ENCODE measurements at places on chromosomes 1 and 21.

DNA sequence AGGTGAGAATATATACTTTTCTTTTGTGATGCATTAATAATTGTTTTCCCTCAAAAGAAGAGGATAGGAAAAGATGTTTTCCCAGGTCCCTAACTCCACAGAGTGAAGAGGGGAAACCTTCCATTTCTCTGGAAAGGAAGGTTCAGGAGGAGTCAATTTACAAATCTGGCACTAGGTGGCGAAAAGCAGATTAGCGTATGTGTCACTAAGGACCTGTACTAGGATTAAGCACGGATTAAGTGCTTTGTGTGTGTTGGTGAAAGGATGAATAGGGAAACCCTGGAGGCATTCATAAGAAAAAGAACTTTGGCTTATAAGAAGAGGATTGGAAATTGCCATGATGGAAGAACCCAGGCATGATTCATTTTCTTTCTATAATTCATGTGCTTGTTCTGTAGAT lies 410.1 kb upstream of the PLXNA2 start:
- no peak for DNase-seq

GRCh38 chr1:36095760-36096405 lies 7.2 kb downstream of the ADPRS start:
- no peak for DNase-seq

DNA sequence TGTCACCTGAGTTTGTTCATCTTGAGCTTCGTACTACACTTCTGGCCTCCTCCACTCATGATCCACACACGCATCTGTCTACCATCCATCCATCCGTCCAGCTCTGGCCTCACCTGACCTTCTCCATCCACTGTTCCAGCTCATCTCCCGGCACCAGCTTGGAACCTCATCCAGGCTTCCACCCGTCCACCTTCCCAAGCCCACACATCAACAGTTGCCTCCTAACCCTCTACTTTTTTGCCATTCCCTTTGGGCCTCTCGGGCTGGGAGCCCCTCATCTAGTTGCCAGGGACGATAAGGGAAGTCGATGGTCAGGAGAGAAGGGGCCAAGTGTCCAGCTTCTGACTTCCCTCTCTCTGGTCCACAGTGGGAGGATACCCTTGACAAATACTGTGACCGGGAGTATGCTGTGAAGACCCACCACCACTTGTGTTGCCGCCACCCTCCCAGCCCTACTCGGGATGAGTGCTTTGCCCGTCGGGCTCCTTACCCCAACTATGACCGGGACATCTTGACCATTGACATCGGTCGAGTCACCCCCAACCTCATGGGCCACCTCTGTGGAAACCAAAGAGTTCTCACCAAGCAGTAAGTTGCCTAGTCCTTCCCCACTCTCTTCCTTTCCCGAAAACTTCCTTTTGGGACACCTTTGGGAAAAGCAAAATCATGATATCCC lies 3.4 kb upstream of the FALEC start:
- no peak for DNase-seq

DNA sequence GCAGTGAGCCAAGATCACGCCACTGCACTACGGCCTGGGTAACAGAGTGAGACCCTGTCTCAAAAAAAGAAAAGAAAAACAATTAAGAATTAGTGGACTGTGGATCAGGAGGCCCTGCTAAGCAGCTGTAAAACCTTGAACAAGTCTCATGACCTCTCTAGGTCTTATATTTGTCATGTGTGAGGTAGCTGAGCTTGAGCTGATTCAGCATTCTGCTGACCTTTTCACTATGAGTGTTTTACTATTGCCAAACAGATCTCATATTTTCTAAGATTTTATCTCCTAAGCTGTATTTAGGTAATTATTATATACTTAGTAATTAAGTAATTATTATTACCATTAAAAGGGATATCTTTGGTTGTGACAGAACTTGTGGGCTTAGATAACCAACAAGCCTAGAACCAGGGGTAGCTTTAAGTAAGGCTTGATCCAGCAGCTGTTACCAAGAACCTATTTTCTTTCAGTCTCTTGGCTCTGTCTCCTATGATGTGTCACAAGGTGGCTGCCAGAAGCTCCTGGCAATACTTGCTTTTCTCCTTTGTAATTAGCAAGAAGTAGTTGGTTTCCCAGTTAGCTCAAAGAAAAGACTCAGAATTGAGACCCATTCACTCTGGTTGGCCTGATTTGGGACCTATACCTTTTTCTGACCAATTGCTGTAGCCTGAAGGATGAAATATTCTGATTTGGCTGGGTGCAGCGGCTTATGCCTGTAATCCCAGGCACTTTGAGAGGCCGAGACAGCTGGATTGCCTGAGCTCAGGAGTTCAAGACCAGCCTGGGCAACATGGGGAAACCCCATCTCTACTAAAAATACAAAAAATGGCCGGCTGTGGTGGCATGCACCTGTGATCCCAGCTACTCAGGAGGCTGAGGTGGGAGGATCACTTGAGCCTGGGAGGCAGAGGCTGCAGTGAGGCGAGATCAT lies 8.5 kb upstream of the ZC3H12A start:
- peak; percentile 16 for DNase-seq

GRCh38 chr21:14844001-14844400 lies 220.8 kb downstream of the NRIP1 start:
- DNase-seq, result no peak

DNA sequence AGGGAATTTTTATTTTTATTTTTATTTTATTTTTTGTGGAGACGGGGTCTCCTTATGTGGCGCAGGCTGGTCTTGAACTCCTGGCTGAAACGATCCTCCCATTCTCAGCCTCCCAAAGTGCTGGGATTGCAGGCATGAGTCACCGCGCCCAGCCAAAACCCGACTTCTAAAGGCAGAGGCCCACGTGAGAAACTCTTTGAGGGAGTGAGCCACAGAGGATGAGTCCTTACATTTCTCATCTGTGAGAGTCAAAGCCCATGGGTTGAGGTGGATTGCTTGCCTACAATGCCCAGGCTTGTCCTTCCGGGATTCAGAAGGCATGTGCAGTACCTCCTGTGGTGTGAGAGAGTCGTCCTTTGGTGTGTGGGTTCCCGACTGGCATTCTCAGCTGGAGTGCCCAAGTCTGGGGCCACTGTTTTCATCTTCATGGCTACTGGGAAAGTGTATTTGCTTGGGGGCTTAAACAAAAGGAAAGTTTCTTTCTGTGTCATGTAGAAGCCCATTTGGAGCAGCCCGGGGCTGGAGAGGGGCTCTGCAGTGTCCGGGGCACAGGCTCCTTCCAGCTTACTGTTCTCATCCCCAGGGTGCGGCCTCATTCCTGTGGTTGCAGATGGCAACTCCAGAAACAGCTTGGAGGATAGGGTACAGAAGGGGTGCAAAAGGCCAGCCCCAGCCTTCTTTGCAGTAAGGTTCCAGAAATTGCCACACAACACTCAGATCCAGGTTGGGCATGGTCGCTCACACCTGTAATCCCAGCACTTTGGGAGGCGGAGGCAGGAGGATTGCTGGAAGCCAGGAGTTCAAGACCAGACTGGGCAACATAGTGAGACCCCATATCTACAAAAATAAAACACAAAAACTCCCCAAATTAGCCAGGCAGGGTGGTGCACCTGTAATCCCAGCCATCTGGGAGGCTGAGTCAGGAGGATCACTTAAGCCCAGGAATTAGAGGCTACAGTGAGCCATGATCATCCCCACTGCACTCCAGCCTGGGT lies 29.4 kb upstream of the CSF3R start:
- DNase-seq, result no peak

- no peak for DNase-seq
Measured at GRCh38 chr1:213008564-213008963, 7.1 kb downstream of the ANGEL2 start.

GRCh38 chr1:187445066-187445465 lies 616.3 kb downstream of the PLA2G4A start:
- DNase-seq, result no peak

DNA sequence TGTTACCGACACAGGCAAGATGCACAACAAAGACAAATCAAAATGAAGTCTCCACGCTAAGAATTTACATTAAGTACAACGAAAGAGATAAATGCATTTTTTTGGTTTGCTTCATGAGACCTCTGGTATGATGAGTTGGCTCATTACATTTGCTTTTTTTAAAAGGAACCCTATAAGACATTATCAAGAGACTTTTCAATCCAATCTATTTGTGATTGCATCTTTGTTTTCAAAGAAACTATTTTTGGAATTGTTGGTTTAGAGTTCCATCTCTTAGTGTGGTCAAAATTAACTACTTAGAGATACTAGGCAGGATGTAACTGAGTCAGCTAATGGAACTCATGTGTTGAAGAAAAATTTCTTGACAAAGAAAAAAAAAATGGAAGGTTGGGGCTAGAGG lies 200.1 kb downstream of the ZC3H11B start:
- DNase-seq, result no peak

DNA sequence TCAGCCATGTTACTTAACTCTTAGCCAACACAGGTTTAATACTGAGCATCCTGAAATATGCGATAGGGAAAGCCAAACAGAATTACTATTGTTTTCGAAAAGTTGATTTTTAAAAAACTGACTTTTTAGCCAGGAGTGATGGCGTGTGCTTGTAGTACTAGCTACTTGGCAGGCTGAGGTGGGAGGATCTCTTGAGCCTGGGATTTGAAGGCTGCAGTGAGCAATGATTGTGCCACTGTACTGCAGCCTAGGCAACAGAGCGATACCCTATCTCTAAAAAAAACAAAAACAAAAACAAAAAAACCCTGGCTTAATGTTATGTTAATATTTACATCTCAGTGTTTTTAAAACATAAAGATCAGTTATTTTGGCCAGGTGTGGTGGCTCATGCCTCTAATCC lies 16.7 kb downstream of the NMNAT1 start:
- no peak for DNase-seq

DNA sequence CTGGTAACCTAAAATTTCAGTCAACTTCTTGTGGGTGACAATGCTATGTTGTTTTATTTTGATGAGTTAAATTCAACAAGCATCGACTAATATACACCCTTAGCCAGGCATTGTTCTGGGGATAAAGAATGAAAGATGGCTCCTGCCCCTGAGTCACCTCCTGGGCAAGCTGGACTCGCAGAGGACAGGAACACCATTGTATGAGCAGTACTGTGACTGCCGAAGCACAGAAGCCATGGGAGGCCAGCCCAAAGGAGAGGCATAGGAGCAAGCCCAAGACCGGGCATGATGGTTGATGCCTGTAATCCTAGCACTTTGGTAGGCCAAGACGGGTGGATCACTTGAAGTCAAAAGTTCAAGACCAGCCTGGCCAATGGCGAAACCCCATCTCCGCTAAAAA lies 555.2 kb downstream of the OMA1 start:
- no peak for DNase-seq

DNA sequence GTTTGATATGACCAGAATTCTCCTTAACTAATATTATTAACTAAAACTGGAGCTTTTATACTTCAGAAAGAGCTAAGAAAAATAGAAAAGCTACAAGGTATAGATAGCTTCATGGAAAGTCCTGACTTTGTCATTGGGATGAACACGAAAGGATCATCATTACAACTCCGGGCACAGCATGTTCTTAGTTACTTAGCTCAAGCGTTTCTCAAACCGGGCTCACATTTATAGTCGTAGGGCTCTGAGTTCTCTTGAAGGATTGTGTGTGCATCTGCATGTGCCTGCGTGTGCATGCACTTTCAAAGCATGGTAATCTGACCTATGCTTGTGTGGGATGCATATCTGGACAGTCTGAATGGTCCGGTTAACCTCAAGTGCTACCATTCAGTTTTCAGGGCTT lies 20.4 kb upstream of the MAP10 start:
- DNase-seq, result no peak

GRCh38 chr21:17658931-17659330 lies 46.2 kb upstream of the BTG3 start:
- no peak for DNase-seq

DNA sequence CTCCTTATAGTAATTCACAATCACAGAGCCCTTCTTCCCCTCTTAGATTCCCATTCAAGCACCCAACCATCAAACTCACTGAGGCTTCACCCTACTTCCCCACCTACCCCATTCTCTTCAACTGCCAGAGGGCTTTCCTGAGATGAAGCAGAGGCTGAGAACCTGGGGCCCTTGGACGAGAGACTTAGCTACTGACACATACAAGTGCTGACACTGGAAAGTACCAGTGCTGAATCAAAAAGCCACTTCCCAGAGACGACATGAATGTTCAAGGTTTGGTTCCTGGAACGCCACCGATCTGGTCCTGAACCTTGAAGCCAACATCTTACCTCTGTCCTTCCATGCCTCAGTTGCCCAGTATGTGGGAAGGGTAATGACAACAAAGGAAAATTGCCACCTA lies 16.6 kb upstream of the RAP1A start:
- DNase-seq, result no peak

DNA sequence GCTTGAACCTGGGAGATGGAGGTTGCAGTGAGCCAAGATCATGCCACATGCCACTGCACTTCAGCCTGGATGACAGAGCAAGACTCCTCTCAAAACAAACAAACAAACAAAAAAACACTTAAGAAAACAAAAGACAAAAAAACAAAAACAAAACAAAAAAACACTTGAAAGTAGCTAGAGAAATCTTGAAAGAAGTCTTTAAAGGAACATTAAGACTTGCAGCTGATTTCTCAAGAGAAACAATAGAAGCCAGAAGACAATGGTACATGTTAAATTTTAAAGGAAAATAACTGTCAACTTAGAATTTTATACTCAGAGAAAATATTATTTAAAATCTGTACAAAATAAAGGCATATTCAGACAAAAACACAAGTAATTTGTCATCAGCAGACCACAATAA lies 71.3 kb downstream of the HLX start:
- DNase-seq, result no peak

DNA sequence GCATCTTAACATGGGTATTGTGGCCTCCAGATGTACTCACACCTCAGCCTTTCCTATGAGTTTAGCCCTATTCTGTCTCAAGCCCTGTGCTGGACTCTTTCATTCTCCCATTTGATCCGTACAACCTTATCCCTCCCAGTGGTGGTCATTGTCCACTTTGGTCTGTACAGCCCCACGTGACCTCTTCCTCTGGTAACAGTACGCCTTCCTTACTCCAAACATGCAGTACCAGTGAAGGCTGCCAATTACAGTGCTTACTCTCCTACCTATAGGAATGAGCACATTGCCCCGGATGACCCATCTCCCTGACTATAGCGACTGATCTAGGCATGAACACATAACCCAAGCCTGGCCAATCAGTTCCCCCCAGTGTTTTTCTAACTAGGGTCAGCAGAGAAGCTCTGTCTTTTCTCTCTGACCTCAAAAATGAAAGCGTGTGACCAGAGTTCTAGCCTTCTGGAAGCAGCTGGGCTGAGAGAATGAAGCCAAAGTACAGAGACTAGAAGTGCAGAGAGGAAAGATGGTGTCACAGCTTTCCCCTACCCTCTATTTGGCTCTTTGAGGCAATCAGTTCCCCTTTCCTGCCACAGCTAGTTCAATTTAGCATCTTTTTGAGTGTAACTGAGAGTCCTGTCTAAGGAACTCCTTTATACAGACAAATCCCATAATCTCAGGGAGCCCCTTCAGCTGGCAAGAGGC lies 9.9 kb upstream of the QSOX1 start:
- DNase-seq, result no peak

Data from midbrain (tissue), 1 donor.